Head of caudate nucleus (tissue), 42 donors: ENCODE measurements at places on chromosomes 5 and 9.

DNA sequence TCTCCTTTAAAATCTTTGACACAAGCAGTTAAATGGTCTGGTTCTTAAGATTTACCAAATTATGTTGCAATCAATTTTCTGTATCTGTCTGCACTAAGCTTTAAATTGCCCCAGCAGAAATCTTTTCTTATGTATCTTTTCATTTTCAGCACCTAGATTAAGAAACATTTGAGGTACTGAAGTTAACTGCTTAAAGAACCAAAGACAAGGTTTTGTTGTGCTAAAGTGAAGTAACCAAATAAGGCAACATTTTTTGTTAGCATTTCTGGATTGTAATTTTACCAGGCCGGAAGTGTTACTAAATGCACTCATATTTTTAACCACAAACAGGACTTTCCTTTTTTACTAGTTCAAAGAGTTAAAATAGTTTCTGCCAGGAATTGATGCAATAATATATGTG is 24.1 kb upstream of the MTAP start:
- DNase-seq = no peak

DNA sequence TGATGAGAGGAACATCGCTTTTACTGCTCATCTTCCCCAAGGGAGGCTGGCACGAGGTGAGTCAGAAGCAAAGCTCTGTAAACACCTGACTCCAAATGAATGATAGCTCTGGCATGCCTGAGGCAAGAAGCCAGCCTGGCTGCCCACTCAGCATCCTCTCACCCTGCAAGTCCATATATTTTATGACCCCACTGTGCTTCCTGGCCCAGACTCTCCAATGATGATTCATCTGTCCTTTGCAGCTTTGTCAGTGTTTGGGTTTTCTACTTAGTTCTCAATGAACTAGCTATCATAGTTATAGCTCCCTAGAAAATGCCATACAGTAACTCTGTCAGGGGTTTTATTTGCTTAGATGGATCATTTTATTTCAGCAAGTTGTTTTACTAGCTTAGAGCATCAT is 52.1 kb upstream of the FSTL4 start:
- DNase-seq = no peak

DNA sequence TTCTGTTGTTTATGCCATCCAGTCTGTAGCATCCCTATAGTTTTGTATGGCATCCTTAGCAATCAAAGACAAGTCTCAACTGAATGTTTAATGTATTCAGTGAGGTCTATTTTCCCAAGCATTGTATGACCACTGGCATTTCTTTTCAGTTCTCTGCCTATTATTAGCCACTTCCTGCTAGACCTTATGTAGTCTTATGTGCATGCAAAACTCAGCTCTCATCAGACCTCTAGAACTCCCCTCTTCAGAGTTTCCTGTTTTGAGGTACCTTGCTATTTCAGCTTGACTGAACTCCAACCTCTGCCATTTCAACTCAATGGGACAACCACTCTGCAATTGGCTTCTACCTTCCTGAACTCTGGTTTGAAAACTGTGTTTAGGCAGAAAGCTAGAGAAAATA is 113.2 kb downstream of the SLC25A46 start:
- DNase-seq = no peak

DNA sequence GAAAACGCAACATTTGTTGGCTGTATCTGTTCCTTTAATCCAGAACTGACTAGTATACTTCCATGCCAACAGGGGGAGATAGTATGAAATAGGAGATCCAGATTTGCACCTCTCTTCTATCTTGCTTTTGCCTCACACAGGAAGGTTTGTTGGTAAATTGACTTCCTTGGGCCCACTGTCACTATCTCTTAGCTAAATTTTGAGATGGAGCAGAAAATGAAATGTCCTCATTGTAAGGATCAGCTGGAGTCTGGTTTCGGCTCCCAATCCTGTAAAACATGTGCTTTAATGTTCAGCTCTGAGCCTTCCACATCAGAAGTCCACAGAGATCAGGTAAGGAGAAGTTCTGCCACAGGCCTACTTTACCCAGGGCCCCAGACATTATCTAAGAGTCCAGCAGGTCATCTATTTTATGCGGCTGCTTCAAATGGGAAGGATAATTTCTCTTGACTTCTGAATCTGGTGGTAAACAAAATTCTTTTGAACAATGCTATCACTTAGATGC is 176.8 kb downstream of the FER start:
- DNase-seq = no peak

- no peak for DNase-seq
These were observed 67.4 kb upstream of the HRH2 start for GRCh38 chr5:175590471-175590881.

- no peak for DNase-seq
These were observed 34.8 kb downstream of the FKBP15 start for GRCh38 chr9:113186137-113186755.

GRCh38 chr9:105273731-105274130 is 29.3 kb downstream of the SLC44A1 start:
- DNase-seq = no peak

GRCh38 chr9:81634915-81635516 is 54.3 kb downstream of the TLE1 start:
- no peak for DNase-seq

- no peak for DNase-seq
These were observed 476 bp upstream of the DTWD2 start for GRCh38 chr5:118988866-118989180.
